Vagina (tissue), 2 donors: ENCODE measurements at places on chromosomes 12 and 14.

DNA sequence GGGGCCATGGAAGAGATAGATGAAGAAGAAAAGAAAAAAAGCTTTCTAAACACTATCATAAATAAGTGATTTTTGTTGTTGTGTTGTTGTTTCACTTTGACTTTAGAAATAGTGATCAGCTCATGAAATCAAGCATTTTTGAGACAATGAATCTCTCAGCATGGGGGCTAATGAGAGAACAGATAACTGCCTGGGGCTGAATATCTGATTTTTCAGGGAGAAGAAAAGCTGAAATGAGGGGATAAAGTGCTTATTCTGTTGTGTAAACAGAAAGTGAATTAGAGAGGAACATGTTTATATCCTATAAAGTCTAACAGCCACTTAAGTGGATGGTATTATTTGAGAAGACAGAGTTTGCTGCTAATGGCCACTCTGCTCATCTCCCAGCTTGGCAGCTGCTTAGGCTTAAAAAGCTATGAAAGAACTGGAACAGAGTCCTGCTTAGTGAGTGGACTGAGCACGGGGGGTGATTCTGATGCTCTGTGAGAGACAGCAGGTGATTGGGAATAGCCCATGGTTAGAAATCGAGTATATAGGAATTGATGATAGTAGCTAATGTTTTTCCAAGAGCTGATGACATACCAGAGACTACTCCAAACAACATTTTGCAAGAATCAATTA lies 646.1 kb upstream of the TMEM132C start:
- DNase-seq, result no peak

GRCh38 chr14:88614218-88614907 lies 51.5 kb downstream of the ZC3H14 start:
- DNase-seq, result no peak

GRCh38 chr14:20262642-20263128 lies 23.6 kb downstream of the OR11H4 start:
- no peak for DNase-seq

DNA sequence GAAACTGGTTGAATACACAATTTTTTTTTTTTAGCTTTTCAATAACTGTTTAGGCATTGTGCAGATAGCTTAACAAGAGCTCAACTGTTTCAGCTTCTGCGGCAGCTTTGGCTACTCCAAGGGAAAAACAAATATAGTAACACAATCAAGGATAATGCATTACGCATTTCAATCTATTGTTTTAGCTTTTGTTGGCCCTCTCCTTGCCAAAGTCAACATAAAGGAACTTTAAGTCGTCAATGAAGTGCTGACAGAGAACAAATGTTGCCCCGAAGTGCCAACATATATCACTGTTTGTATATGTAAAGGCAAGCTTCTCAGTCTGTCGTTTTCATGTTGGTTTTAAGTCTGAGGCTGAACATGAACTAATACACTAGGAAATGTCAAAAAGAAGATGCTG lies 1087.4 kb upstream of the FLRT2 start:
- DNase-seq, result no peak

GRCh38 chr12:120720234-120720986 lies 5.2 kb upstream of the ACADS start:
- no peak for DNase-seq

- peak; percentile 74 for DNase-seq
Observed at GRCh38 chr14:23629832-23630396, 6.2 kb upstream of the DHRS2 start.

- no peak for DNase-seq
Observed at GRCh38 chr14:72523424-72524294, 370.2 kb downstream of the DPF3 start.

GRCh38 chr14:81519200-81520011 lies 14.2 kb downstream of the SEL1L start:
- DNase-seq, result no peak

DNA sequence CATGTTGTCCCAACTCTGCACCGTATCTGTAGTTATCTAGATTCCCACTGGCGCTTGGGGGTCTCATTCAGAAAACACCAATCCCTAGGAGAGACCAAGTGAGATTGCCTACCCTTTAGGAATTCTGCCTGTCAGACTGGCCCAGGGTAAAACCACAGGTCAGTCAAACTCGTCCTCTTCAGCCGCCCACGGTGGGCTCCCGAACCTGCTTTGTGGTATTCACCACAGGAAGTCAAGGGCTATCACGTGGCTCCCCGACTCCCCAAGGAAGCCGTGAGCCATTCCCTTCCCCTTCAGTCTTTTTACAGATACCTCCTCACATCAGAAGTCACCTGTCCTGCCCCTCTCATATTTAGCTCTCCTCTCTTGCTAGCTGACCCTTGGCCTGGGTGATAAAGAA lies 159.9 kb downstream of the EGLN3 start:
- no peak for DNase-seq
